ENCODE measurements at places on chromosomes 4 and X. TPM values are rescaled to one million over a fixed set of nuclear protein-coding genes. Genes with fewer than 3 reads are reported as not detected.
A peak's percentile ranks its signal among the peaks of the same experiment; 100 is the strongest.

DNA sequence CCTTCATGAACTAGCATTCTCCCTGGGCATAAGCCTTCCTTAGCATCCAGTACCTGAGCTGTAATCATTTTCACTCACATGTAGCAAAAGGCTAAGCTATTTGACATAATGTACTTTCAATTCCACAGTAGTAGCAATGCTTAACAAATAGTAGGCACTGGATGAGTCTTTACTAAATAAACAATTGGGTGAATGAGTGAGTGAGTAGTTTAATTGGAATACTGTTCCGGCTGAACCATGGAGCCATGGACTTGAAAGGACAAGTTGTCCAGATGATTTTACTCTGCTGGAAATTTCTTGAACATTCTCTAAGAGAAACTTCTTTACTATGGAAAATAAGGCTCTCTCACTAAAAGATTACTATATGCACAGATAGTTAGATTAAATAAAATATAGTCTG lies 159.3 kb downstream of the FAM47B start:
- no peak for DNase-seq

DNA sequence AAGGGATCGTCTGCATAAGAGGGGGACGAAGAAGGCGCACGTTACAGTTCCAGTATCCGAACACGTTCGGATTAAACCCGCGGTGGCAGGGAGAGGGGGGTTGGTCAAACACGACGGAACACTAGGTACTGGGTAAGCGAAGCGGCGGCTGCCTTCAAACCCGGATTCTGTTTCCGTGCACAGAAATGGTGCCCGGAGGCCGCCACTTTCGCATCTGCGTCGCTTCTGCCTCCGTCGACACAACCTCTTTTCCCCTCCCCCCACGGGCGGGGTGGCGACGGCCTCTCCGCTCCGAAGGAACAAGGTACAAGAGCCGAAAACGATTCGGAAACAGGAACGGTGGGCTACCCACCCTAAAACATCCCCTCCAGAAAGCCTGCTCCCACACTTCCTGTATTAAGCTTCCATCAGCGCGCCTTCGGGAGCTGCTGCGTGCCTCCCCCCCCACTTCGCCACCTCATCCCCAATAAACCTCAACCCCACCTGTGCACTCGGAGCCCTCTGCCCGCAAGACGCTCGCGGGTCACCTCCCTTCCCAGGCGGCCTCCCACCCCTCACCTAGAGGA lies 667 bp downstream of the G3BP2 start:
- DNase-seq: peak; percentile 64

- DNase-seq: no peak
Measured at GRCh38 chr4:53991821-53992220, 72.6 kb downstream of the CHIC2 start.

DNA sequence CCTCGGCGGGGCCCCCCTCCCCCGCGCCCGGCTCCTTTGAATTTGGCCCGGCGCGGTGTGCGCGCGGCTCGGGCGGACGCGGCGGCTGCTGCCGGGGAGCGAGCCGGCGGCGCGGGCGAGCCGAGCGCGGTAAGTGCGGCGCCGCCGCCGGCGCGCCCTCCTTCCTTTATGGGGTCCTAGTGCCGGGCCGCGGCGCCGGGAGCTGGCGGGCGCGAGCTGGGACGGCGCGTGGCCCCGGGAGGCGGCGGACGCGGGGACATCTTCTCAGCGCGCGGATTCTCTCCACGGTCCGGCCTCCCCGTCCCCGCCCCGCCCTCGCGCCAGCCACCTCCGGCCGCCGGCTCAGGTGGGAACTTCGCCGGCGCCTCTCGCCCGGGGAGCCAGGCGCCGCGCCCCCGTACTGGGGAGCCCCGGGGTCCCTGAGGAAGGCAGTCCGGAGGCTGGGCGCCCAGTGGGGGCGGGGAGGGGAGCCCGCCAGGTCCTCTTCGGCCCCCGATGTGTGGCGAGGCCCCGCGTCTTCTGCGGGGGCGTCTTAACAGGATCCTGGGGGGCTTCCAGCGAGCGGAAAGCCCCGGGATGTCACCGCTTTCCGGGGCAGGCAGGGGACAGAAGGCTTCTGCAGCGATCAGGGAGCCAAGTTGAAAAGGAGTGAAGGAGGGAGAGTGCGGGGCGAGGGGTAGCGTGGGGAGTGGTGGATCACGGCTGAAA lies 98.4 kb upstream of the TENM3 start:
- no peak for DNase-seq

GRCh38 chr4:63459329-63459728 lies 949.9 kb downstream of the TECRL start:
- no peak for DNase-seq

DNA sequence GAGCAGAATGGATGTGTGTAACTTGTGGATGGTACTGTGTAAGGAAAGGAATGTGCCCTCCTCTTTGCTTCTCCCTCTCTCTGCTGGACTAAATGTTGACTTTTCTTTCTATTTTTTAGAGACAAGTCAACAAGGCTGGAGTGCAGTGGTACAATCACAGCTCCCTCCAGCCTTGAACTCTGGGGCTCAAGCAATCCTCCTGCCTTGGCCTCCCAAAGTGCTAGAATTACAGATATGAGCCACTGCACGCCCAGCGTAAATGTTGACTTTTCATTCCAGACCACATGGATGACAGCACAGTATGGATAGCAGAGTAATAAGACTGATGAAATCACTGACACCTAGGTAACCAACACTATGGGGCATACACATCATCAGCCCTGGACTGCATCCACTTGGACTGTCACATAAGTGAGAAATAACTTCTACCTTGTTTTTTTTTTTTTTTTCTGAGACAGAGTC lies 5.1 kb upstream of the RPS3A start:
- DNase-seq: no peak

- no peak for DNase-seq
Measured at GRCh38 chr4:26822546-26822945, 38.1 kb upstream of the STIM2 start.

GRCh38 chrX:48460606-48461005 lies 9.5 kb downstream of the SLC38A5 start:
- DNase-seq: no peak

GRCh38 chr4:15781427-15782095 lies 3.4 kb downstream of the CD38 start:
- no peak for DNase-seq

- DNase-seq: no peak
Measured at GRCh38 chrX:41935832-41936231, 12.5 kb upstream of the CASK start.

DNA sequence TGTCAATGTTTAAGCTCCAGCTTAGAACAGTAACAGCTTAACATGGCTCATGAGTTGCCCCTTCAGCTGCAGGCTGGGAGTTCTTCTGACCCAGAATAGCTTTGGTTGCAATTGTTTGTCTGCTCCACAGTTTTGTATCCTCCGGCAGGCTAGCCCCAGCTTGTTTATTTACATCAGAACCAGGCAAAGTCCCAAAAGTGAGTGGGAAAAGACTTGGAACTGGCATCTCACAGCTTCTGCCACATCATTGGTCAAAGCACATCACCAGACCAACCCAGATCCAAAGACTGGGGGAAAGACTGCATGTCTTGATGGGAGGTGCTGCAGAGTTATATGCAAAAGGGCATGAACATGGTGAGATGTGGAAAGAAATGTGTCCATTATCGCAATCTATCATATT lies 231.2 kb upstream of the CPEB2 start:
- DNase-seq: no peak

DNA sequence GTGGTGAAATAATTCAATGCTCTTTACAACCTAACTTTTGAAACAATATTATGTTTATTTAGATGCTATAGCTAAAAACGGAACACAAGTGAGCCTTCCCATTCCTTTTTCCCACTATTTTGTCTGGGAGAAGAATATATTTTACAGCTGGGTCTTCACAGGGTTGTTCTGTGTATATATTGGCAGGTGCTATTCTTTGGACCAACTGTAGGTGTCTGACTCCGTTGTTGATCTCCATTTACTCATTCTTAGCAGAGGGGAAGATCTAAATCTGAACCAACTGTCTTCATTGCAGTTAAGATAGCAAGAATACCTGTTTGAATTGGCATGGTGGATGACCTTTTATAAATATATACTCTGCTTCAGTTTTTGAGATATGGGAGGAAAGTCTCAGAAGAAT lies 257.4 kb downstream of the CFAP299 start:
- no peak for DNase-seq

DNA sequence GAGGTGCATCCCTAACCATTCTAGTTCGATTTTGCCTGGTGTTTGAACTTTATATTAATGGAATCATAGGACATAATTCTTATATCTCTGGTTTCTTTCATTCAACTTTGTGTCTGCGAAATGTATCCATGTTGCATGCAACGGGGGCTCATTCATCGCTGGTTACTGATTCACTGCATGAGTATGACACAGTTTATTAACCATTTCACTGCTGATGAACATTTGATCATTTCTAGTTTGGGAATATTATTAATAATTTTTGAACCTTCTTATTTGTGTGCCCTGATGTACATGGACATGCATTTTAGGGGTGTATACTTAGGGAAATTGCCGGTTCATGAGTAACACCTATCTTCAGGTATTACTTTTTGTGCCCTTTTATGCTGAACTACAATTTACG lies 5.1 kb upstream of the TMEM271 start:
- DNase-seq: no peak

GRCh38 chrX:12657881-12658280 lies 133.3 kb upstream of the PRPS2 start:
- DNase-seq: no peak

GRCh38 chr4:133596459-133596858 lies 447.4 kb downstream of the PCDH10 start:
- DNase-seq: no peak

DNA sequence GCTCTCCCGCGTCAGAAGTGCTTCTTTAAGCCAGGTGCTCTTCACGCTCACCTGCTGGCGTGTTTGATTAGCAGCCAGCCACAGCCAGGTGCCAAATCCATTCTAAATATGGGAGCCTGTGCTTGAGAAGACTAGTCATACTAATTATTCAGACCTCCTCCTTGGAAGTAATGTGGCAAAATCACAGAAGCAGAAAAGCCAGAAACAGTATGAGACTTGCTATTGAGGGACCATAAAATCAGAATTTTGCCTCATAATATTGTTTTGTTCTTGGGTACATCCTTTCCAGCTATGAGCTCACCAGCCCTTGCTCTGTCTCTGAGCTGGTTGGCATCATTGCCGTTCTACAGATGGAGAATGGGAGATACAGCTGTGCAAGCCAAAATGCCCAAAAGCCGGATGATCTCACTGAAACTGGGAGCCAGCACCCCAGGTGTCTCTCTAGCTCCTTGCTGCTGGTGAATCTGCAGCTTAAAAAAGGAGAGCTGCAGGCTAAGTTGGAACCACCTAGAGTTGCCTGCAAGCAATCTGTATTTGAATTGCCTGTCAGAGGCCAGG lies 205.4 kb downstream of the SHROOM3 start:
- no peak for DNase-seq

DNA sequence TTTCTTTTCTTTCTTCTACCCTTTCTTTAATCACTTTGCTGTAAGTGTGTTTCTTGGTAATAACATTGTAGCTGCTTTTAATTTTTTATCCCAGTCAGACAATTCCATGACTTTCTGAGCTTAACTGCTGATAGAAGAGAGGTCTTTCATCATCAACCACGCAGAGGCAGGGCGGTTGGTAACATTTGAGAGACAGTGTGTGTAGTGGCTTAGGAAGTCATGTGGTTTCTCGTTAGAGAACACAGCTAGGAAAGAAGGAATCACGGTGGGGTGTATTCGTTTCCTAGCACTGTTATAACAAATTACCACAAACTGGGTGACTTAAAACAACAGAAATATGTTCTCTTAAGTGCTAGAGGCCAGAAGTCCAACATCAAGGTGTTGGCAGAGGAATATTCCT lies 11.5 kb downstream of the PRPS2 start:
- DNase-seq: no peak

ABHD18 gene
- 7.7 TPM for total RNA-seq

CENPE gene
- total RNA-seq: 4.3 TPM

TMPRSS11E gene
- 5.8 TPM for total RNA-seq

FAM156A gene
- 17.3 TPM for total RNA-seq

BMX gene
- total RNA-seq: 8.7 TPM

DTHD1 gene
- 7.9 TPM for total RNA-seq

UGT2B10 gene
- total RNA-seq: 0.96 TPM

AFM gene
- not detected for total RNA-seq

MGARP gene
- 21.2 TPM for total RNA-seq

TMSB15B gene
- 3.9 TPM for total RNA-seq

AMBN gene
- total RNA-seq: 7.9 TPM
